ENCODE measurements at places on chromosomes 3 and 15.
A peak's percentile ranks its signal among the peaks of the same experiment; 100 is the strongest.

DNA sequence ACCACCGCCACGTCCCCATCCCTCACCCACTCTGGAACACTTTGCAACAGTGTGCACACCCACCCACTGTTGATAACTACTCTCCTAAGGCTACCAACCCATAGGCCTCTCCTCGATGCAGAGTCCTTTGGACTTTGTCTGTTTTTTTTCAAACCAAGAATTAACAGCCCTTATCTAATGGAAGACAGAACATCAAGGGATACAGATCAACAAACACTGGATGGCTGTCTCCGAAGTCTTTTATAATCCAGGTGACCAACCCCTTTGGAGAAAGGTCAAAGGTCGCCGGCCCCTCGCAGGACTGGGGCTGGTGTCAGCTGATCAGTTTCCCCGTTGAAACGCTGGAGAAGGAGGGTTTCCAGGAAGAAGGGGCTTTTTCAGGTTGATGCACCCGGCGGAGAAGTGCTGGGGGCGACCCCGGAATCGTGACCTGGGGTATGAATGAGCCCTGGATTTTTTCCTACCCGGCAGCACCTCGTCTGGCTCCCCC, 532 bp downstream of the B4GALT4 start:
- peak; percentile 54 for DNase-seq

- peak; percentile 20 for DNase-seq
Observed at GRCh38 chr3:25910997-25911396, 121.1 kb downstream of the OXSM start.

DNA sequence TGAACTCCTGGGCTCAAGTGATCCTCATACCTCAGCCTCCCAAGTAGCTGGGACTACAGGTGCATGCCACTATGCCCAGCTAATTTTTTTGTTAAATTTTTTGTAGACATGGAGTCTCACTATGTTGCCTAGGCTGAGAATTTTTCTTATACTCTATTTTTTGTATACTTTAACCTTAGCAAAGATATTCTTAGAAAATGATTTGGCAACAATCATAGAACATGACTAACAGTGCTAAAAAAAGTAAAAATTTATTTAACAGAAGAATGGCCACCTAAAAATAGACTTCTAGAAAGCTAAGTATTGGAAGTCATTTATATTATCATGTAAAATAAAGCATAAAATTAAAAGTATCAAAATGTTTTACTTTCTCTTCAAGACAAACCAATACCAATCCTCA, 322.3 kb downstream of the PLCL2 start:
- no peak for DNase-seq

GRCh38 chr3:127851899-127852298, 29.6 kb upstream of the MGLL start:
- no peak for DNase-seq

GRCh38 chr3:139134678-139135372, 90.1 kb upstream of the PRR23C start:
- no peak for DNase-seq

DNA sequence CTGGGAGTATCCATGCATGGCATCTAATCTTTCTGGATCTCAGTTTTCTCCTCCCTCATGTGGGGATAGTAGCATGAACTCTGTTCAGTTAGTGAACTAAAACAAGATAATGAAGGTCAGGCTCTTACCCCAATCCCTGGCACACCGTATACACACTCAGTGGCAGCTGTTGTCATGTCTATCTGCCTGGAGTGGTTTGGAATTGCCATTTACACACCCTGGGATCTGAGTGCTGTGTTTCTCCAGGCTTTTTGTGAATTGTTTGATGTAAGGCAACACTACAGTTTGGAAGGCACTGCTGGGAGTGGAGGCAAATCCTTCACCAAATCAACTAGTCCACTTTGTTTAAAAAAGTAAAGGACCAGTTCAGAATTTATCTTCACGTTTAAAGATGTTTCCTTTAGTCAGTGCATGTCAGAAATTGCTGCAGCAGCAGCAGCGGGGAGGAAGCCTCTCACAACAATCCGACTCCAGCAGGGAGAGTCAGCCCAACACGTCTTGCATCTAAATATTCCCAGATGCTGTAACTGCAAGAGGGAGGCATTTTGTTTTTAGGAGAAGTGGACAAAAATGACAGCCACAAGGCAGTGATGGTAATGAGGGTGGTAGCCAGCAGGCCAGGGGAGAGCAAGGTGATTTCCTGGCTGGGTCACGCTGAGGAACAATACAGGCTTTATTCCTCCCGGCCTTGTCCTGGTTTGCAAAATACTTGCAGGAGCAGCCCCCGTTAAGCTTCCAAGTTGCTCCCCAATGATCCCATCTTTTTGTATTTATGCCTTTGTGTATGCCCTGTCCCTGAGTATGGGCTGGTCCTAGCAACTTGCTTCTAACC, 128.5 kb upstream of the LRIG1 start:
- DNase-seq = no peak

DNA sequence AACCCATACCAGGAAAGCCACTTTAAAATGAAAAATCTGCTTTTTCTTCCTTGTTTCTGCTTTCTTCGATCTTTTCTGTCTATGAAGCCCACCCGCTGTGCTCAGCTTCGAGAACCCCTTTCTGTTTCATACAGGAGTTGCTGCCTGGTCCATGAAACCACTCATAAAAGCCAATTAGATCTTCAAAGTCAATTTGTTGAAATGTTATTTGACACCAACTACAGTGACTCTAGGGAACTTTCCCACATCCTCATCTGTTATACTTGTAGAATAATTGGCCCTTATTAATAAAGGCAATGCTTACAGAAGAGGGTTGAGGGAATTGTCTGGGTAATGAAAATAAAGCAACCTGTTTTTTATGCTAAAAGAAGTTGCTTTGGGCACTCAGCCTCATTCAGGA, 523.6 kb downstream of the OCA2 start:
- no peak for DNase-seq

DNA sequence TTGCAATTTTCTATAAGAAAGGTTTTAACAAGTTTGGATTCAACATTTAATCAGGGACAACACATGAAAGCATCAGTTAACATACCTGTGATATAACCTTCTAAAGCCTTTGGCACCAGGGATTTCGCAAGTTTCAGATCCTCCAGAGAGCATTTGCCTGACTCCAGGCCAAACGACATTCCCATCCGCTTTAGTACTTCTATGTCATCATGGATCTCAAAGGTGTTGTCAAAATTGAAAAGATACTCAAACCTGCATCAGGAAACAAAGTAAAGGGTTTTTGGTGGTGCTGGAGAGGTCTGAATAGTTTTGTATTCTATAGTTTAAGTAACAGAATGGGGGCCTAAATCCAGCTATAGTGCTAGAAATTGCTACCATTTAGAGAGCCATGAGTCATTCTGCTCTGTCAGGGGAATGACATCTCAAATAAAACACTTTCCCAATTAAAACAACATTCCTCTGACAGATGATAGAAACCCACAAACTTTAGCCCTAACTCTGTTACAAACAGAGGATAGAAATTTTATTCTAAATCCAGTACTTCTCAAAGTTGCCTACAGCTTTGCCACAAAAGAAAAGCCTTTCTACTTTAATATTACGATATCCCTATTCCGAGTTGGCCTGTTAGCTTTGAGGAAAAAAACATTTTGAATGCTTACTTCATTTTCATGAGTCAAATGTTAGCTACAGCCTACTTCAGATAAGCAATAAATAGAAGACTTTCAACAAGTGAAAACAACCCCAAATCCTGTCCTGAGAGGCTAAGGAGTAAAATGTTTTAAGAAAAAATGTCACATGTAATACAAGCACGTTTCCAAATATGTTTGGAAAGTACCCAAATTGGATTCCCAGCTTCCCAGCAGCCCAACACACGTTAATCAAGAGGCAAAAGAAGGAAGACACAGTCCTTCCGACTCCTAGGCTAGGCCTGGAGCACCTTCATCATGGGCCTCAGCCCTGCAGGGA, 83.4 kb downstream of the ATP1B3 start:
- DNase-seq = no peak

DNA sequence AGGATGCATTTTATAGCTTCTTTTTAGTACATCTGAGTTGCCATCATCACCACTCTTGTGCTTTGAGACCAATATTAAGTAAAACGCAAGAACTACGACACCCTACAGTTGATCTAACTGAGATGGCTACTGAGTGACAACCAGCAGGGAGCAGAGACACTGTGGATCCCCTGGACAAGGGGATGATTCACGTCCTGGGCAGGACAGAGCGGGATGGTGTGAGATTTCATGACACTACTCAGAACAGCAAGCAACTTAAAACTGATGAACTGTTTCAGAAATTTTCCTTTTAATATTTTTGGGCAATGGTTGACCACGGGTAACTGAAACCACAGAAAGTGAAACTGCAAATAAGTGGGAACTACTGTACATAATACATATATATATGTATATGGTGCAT, 299.2 kb downstream of the ADAMTS17 start:
- DNase-seq = no peak

DNA sequence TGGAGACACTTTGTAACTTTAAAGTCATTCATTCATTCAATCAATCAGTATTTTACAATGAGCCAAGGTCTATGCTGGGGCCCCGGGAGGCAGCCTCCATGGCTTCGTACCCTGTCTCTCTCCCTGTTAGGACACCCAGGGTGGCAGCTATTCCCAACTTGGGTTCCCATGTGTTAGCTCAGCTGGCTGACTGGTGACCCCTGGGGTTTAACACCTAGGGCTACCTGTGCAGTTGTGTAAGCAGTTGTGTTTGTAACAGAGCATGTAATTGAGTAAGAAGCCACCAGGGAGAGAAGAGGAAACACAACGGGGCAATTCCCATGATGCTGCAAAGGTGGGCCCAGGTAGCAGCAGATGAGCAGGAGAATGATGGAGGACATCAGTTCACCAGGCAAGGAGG, 132.4 kb downstream of the ADAMTS9 start:
- no peak for DNase-seq

GRCh38 chr15:56244038-56244810, 545 bp upstream of the RFX7 start:
- peak; percentile 74 for DNase-seq

DNA sequence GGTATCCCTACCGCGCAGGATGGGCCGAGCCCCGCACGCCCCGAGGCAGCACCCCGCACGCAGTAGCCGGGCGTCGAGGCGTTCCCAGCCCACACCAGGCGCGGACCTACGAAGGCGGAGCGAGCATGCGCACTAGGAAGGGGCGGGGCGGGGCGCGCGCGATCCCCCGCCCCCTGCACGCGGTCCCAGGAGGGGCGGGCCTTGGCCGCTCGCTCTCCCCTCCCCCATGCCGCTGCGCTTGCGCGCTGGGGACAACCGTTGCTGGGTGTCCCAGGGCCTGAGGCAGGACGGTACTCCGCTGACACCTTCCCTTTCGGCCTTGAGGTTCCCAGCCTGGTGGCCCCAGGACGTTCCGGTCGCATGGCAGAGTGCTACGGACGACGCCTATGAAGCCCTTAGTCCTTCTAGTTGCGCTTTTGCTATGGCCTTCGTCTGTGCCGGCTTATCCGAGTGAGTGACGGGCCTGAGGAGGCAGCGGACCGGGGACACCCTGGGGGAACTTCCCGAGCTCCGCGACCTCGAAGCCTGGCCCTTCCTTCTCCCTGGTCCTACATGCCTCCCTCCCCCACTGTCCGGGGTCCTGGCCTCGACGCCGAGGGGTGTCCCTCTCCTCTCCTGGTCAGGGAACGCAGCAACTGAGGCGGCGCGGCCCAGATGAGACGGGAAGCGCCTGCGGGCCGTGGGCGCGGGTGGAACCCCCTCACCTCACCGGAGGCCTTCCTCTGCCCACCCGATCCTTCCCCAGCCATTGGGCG, at the start of gene SPESP1:
Gene SPESP1 (plus strand): TSS at position 258 of the 755 bp plus-strand sequence. CDS start 129 bp downstream, at position 387.
- peak; percentile 73 for DNase-seq

DNA sequence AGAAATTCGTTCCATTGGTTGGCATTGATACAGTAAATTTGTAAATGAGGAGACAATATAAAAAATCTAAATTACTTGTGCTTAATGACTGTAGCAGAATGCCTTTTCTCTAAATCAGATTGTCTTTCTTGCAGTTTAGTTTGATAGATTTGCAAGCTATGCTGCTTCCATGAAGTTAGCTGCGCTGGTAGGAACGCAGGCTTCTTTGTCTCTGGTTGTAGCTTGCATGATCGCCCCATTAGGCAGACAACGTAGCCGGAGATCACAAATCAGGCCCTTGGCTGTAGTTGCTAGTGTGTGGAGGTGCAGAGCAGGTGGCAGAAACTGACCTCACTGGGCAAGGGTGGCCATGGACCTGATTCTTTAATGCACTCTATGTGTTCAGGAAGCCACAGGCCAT, 6.1 kb downstream of the ZIC1 start:
- peak; percentile 16 for DNase-seq

DNA sequence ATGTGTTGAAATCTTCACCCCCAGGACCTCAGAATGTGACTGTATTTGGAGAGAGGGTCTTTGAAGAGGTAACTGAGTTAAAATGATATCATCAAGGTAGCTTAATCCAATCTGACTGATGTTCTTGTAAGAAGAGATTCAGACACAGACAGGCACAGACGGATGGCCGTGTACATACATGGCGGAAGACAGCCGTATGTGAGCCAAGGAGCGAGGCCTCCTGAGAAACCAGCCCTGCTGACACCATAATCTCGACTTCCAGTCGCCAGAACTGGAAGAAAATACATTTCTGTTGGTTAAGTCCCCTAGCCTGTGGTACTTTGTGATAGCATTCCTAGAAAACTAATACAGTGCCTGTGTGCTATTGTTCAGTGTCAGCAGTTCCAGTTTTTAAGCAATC, 73.6 kb downstream of the APBA2 start:
- DNase-seq = no peak

DNA sequence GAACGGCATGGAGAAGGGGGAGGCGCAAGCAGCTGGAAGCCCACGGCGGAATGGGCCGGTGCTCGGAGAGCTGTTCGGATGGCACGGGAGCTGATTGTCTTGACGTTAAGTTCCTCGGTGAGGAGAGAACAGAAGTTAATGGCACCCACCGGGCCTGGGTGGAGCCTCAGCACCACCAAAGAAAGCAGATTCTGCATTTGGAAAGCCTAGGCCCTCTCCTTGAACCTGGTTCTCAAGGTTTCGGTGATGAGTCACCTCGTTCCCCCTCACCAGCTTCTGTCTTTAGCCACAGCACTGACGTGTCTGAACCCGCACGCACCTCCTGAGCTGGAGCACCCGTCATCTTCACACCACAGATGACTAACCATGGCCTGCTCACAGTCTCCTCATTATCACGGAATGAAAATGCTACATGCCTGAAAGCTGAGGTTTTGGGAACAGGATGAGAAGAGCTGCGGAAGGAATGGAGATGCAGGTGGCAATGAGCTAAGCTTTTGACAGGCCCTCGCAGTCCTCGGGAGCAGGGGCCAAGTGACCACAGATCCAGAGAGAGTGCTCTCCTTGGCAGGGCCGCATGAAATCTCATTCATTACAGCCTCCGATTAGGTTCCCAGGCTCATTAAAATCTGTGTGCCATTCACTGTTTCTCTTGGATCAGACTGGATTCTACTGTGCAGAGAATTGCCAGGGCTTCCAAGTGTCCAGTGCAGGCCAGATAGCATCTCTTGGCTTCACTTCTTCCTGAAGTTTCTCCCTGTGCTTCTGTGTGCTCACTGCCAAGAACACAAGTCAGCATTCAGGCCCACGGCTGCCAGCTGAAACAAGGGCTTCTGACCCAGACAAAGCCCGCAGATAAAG, 96.3 kb upstream of the DLG1 start:
- peak; percentile 38 for DNase-seq

- DNase-seq = peak; percentile 24
Observed at GRCh38 chr15:36965570-36966342, 134.6 kb downstream of the MEIS2 start.
